ENCODE measurements at places on chromosomes 3 and 15. TPM values are rescaled to one million over a fixed set of nuclear protein-coding genes. Genes with fewer than 3 reads are reported as not detected.

- no peak for DNase-seq
These were observed 21.5 kb upstream of the USP3 start for GRCh38 chr15:63482874-63483323.

DNA sequence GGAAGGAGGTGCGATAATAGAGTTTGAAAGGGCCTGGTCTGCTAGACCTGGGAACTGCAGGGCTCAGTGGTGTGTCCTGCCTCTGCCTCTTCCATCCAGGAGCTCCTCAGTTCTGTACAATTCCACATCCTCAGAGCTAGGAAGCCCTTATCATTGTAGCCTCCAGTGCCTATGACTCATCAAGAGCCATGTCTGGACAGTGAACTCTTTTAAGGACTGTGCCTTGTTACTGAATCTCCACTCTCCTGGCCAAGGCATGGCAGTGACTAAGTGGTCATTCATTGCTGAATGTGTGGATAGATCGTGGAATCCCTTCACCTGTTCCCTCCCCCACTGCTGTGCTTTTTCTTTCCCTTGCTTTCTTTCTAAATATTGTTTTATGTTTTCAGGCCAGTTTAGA is 2.9 kb downstream of the TIMP4 start:
- no peak for DNase-seq

GRCh38 chr15:88661041-88661700 is 22.4 kb downstream of the ISG20 start:
- no peak for DNase-seq

The PATL2 gene
- 1.3 TPM for total RNA-seq

DNA sequence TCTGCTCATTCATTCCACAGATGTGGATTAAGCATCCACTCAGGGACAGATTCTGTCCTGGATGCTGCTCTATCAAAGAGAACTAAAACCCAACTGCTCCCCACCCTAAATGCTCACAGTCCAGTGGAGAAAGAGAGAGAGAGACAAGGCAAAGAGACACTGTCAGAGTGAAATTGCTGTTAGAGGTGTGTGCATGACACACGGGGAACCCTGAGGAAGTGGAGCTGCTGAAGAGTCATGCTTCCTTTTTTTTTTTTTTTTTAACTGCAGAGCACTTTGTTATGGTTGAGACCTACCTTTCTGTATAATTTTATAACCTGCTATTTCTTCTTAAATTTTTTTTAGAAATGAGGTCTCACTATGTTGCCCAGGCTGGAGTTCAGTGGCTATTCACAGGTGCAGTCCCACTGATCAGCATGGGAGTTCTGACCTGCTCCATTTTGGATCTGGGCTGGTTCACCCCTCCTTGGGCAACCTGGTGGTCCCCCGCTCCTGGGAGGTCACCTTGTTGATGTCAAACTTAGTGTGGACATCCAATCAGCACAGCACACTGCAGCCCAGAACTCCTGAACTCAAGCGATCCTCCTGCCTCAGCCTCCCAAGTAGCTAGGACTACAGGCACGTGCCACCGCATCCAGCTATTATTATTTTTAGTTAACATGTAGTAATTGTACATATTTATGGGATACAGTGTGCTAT is 18.2 kb upstream of the PSTPIP1 start:
- DNase-seq = no peak

- no peak for DNase-seq
These were observed 27.9 kb downstream of the LRRN1 start for GRCh38 chr3:3827111-3827510.

The ADIPOQ gene
- not detected for total RNA-seq

- no peak for DNase-seq
These were observed 8.2 kb downstream of the PLCD1 start for GRCh38 chr3:38021196-38021595.

DNA sequence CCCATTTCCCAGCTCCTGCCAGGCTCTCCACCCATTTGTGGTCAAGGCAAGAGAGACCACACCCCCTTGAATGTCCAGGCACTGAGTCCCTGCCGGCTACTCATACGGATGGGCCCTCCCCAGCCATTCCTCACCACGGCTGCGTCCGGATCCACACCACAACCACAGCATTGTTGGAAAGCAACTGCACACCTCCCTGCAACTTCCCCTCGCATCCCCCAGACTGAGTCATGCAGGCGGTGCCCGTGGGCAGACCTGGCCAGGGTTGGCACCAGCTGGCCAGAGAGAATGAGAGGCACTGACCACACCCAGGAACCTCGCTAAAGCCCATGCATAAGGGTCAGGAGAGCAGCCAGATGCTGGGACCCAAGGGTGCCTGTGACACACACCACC is 30.5 kb downstream of the LOXL1 start:
- DNase-seq = peak; percentile 23

GRCh38 chr3:54067055-54067698 is 55.2 kb upstream of the CACNA2D3 start:
- no peak for DNase-seq

GRCh38 chr3:73603762-73604171 is 21.0 kb downstream of the PDZRN3 start:
- DNase-seq = no peak

DNA sequence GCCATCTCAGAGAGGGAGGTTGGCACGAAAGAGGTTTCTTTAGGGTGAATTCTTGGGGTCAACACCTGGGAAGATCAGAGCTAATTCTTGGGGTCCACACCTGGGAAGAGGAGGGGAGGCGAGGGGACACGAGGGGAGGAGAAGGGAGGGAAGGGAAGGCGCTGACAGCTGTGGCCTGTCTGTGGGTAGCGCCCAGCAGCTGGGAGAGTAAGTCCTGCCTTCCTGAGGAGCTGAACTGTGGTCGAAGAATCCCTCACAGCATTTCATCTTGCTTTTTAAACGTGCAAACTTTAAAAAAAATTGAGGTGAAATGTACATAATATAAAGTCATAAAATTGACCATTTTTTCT is 63.2 kb upstream of the CGNL1 start:
- DNase-seq = no peak

GRCh38 chr15:35210370-35210769 is 125.3 kb upstream of the NANOGP8 start:
- DNase-seq = no peak

- DNase-seq = no peak
These were observed 32.7 kb downstream of the UBXN7 start for GRCh38 chr3:196399485-196399945.

- DNase-seq = no peak
These were observed 12.6 kb upstream of the COL8A1 start for GRCh38 chr3:99625643-99626416.

The SENP8 gene
- 3.2 TPM for total RNA-seq

DNA sequence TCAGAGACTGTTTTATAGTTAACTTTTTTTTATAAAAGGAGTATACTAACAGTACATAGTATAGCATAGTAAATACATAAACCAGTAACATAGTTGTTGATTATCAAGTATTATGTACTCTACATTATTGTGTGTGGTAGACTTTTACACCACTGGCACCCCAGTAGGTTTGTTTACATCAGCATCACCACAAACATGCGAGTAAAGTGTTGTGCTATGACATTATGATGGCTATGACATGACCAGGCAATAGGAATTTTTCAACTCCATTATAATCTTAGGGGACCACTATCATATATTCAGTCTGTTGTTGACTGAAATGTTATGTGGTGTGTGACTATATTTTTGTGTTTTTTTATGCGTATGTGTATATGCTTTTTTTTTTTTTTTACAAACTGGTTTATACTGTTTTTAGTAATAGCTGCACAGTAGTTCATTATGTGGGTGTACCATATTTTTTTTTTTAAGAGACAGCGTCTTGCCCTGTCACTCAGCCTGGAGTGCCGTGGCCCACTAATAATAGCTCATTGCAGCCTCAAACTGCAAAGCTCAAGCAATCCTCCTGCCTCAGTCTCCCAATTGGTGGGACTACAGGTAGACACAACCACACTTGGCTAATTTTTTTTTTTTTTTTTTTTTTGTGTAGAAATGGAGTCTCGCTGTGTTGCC is 1.9 kb downstream of the CAPN7 start:
- DNase-seq = no peak

- DNase-seq = no peak
These were observed 12.4 kb downstream of the MAP1A start for GRCh38 chr15:43529587-43530345.

- DNase-seq = no peak
These were observed 15.0 kb downstream of the TCF12 start for GRCh38 chr15:56933410-56933809.

The GRAMD1C gene
- total RNA-seq = 2.6 TPM

- no peak for DNase-seq
These were observed 1134.8 kb downstream of the ROBO1 start for GRCh38 chr3:78632925-78633553.

GRCh38 chr3:58897646-58898045 is 152.2 kb downstream of the CFAP20DC start:
- DNase-seq = no peak

DNA sequence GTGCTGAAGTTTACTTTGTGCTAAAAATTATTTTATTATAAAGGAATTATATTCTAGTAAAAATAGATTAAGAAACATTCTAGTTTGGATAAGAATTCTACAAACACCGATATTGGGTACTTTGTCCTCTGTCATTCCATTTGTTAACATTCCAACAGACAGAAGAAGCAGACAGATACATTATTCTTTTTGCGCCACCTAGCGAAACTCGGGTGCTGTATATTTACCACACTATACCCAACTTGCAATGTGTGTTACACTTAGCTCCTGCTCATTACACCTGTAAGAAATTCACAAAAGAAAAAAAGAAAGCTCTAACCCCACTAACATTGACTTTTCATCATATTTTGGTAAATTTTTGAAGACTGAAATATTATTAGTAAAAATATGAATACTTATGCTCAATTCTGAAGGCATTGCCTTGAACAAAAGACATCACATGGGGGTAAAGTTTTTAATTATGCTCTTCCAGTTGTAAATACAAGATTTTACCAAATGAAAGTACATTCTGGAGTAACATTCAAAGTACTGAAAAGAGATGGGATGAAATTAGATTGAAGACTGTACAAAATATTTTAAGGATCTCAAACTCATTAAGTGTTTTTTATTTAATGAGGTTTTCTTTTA is 136.5 kb upstream of the MLF1 start:
- peak; percentile 34 for DNase-seq

- no peak for DNase-seq
These were observed 45.5 kb downstream of the DENND6A start for GRCh38 chr3:57647292-57647940.

DNA sequence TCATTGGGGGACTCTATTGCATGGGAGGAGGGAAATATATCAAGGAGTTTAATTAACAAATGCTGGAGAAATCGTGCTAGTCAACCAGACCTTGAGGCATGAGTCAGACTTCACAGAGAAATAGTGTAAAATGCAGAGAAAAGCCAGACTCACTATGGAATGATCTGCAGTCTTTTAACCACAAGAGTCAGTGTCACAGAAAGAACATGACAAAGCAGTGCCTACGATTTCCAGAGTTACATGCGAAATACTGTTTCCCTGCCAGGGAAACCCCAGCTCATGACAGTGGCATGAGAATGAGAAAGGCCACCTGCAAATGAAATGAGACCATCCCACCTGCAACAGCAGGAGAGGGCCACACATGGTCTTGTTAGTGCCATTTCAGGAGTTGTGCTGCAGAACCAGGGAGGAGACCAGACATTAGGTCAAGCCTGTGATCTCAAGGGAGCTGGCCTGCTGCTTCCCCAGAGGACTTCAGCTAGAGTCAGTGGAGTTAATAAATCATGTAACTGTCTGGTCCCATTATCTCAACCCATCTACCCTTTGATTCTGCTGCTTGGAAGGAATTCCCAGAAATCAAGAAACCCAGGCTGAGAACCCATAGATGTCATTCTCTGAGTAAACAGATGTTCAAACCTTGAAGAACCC is 79.0 kb downstream of the ERC2 start:
- no peak for DNase-seq

GRCh38 chr3:134197681-134198261 is 52.9 kb downstream of the RYK start:
- no peak for DNase-seq

The LRRC34 gene
- 4.3 TPM for total RNA-seq

GRCh38 chr3:65811086-65811761 is 227.5 kb downstream of the MAGI1 start:
- DNase-seq = no peak

GRCh38 chr3:56219894-56220805 is 248.1 kb downstream of the ERC2 start:
- no peak for DNase-seq

DNA sequence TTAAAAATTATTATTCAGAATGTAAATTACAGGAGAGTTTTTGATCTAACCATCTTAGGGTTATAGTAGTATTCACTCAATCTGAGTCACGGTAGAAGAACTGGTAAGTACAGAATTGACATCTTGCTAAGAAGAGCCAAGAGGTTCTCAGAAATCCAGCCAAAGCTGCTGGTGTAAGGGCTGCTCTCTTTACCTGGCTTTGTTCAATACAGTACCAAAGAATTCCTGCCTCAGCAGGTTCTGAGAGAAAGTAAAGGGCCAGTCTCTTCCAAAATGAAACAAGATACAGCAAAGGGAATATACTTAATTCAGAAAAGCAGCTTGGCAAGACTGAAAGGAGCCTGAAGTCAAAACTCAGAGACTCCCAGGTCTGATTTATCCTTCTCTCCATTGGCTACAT is 193.1 kb downstream of the TNIK start:
- no peak for DNase-seq

The RETNLB gene
- not detected for total RNA-seq

- no peak for DNase-seq
These were observed 51.5 kb upstream of the ZBTB38 start for GRCh38 chr3:141316851-141317250.

DNA sequence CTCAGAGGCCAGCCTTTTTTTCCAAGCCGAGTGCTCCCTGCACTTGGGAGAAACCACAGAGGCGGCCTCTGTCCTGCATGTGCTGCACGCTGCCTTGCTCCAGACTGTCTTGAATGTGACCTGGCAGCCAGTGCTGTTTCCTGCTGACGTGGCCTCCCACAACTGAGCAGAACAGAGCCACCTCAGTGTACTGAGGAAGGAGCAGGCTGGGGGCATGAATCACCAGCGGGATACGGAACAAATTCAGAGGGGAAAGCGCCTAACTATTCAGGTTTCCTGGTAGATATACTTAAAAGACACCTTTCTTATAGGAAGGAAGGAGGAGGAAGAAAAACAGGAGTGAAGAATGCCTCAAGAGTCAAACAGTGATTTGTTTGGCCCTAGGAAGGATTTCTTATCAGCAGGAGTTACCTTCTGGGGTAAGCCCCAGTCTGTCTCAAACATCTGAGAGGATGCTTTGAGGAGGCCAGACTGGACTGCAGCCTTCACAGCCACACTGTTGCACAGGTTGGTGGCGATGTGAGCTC is 114.0 kb downstream of the FNDC3B start:
- DNase-seq = peak; percentile 90

The FOXL2NB gene
- total RNA-seq = 35.8 TPM

The REC114 gene
- total RNA-seq = not detected

The TMEM212 gene
- total RNA-seq = 5.5 TPM

All from ovary (tissue), 10 donors.